ENCODE measurements at places on chromosomes 13 and 19.

- DNase-seq: no peak
Measured at GRCh38 chr13:101552786-101553185, 100.3 kb downstream of the ITGBL1 start.

DNA sequence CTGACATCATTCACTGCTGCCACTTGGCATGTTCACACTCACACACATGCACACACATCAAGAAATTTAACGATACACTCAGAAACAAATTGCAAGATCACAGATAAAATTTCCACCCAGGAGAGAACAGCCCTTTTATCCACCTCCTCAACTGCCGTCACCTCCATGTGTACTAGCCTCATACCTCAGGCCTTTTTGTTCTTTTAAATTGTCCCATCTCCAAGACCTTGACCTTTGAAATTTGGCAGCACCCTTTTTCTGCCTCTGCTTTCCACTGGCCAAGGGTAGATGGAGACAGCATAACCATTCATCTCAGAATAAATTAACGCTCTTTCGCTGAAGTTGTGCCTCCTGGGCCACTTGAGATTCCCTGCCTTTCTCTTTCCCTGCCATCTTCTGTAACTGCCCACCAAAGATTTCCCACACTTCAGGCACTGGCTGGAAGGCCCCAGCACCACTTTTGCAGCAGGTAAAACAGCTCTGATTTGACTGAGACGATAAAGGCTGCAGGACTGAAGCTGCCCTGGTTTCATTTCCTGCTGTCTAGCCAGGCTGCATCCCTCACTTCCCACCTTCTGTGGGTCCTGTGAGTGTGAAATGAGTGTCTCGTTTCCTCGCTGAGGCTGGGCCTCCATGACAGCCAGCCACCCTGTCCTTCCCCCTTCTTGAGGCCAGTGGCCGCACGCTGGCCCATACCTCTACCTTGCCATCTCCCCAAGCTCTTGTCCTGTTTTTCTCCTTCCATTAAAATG, 39.3 kb downstream of the MBNL2 start:
- DNase-seq: no peak

DNA sequence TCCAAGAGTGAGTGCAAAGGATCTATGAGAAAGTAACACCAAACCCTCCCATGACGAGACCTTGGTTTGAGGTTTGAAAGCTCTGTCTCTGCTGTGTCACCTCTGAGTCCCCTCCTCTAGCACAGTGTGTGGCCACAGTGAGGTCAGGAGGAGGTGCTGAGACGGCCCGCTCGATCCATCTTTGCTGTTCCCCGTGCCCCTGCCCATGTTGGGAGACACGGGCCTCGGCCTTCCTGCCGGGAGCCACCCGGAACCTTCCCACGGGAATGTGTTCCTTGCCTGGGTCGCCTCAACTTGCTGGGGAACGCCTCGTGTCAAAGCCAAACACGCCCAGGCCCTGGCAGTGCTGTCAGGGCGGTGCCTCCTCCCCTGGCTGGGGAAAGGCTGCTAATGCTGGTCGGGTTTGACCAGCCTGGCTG, 10.1 kb downstream of the NANOS3 start:
- DNase-seq: no peak

- peak; percentile 27 for DNase-seq
Measured at GRCh38 chr13:27168086-27168485, 3.5 kb downstream of the USP12 start.

DNA sequence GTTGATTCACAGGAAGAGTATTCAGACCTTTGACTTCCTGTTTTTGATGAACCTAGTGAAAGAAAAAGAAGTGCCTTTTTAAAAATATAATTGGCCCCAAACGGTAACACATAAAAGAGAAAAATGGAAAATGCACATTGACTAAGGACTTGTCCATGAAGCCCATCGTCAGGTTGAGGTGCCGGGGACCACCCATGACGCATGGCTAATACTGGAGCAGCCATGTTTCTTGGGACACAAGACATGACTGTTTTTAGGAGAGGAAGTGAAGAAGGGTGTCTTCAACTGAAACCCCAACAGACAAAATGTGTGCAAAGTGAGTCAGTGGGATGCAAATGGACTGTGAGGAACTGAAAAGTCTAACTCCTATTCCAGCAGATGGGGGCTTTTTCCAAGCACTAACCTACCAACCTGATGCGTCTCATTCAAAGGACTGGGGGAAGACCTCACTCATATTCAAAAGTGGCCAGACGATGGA, 459.4 kb downstream of the FOXO1 start:
- DNase-seq: no peak

- peak; percentile 73 for DNase-seq
Measured at GRCh38 chr19:54674021-54674617, 11.3 kb downstream of the LILRB4 start.

GRCh38 chr13:33537676-33538075, 252.1 kb upstream of the STARD13 start:
- no peak for DNase-seq

DNA sequence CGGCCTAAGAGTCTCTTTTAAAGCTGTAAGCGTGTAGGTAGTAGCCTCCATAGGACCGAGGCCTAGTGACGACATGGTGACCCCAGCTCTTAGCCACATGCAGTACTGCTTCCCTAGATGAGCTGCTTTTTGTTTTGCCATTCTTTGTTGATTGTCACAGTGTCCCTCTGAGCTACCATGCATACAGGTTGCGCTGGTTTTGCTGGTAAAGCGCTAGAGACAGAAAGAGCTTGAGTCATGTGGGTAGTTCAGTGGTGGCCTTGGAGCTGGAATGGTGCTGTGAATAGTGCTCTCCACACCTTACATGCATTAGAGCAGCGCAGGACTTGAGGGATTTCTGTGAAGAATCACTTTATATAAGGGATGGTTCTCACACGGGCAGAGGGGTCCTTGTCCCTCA, 5.1 kb downstream of the HNRNPM start:
- DNase-seq: no peak

GRCh38 chr13:86080340-86080995, 281.2 kb upstream of the SLITRK6 start:
- no peak for DNase-seq

DNA sequence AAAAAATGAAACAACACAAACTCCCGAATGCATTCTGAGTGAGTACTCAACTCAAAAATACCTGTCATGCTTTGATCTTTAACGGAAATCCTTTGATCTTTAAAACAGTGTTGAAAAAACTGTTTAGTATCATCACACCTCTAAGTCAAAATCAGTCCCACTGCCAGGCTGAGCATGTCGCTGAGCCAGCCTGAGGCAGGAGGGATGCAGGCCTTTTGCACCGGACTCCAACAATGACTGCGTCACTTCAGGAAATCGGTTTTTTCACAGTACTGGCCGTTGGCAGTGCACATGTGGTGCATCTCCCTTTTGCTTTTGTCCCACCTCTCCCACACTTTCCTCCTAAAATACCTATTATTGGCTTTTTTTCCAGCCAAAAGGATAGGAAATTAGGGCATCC, 78.2 kb downstream of the SHISA2 start:
- DNase-seq: no peak

DNA sequence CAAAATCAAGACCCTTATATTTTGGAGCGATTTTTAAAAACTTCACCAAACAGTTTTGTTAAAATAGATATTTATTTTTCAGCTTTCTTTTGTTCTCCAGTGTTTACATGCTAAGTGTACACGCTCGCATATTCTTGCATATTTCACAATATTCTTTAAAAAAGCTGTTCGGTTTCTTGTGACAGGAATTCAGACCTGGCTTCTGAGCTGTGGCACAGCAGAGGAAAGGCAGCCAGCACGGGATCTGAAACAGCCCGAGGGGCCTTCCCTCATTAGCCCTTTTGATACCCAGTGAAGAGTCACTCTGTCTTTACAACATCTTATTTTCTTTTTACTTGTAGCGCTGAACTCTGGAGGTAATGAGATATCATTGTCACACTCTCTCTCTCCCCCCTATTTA, 234.0 kb downstream of the B3GLCT start:
- no peak for DNase-seq

GRCh38 chr13:28716511-28716910, 2.3 kb downstream of the SLC46A3 start:
- no peak for DNase-seq

DNA sequence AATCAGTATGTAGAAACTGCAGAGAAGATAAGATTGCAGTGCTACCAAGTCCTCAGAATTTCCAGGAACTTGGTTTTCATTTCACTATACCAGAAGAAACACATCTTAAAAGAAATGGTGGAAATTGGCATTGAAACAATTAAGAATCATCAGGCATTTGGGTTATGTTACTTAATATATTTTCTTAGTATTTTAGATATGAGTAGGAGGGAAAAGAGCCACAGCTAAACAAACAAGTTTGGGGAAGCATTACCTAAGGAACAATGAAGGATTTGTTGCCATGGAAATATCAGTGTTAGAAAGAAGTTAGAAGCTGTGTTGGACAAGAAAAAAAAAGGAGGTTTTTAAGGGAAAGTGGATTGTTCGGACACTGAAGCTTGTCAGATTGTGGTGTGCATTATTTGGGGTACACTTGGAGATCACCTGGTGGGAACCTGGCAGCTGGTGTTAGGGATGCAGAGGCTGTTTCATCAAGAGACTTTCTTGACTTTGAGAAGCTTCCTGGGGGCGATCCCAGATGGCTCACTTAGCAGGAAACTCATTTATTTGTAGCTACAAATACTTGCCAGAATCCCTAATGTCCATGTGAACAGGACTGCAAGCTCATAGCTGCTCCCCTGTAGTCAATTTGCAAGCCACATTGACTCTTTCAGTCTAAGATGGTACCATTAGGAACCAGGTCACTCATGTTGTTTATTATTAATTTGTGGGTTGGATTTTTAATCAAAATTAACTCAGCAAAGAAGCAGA, 246.7 kb downstream of the RFC3 start:
- DNase-seq: no peak

DNA sequence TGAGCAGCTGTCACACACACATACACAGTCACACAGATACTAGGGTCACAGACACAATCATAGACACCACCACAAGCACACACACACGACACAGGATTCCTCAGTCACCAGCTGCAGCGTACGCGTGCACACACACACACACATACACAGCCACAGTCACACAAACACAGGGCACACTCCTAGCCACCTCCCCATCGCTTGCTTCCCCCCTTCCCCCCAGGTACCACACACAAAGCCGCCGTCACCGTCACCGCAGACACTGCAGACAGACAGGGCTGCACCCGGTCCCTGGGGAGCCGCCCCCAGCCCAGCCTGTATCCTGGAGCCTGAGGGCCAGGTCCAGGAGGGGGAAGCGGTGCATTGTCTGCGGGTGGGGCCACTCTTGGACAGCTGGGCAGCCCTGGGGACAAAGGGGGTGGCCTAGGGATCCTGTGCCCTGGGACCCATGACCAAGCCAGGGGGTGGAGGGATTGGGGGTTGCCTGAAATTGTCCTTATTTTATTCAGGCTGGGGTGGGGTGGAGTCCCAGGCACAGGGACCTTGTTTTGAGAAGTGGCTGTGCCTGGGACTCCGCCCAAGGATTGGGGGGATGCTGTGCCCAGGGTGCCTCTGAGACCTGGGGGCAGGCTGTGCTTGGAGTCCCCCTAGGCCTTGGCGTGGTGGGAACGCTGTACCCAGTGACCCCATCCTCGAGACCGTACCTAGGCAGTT, 957 bp downstream of the NUMBL start:
- peak; percentile 48 for DNase-seq

DNA sequence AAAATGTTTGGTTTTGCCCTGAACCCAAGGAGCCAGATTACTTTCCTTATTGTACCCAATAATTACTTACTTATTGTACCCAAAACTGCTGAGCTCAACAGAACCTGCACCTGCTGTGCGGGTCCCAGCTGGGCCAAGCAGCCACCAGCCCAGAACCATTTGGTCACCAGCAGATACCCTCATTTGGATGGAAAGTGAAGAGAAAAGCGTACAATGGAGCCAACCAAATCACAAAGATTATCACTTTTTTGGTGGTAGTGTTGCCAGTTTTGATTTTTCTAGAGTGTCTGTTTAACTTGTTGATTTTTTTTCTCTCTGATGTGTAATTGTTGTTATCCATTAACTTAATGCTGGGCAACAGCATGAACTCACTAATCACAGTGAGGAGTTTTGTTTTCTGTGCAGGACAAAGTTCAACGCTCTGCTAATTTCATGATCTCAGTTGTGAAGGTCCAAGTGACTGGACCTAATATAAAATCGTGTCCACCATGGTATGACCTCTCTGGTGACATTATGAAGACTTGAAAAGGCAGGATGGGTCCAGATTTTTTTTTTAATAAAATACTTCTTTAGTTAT, 23.8 kb downstream of the SPATA13 start:
- DNase-seq: no peak

DNA sequence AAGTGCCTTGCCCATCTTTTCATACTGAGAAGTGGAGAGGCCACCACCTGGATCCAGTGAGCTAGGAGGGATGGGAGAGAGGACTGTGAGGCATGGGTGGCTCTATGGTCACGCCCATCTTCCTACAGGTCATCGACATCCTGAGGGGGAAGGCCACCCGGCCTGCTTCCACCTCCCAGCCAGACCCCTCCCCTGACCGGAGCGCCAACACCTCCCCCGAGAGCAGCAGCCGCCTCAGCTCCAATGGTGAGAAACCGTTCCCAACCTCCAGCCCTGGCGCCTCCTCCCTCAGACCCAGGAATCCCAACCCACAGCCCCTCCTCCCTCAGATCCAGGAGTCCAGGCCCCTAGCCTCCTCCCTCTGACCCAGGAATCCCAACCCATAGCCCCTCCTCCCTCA, 10.1 kb downstream of the BCL3 start:
- no peak for DNase-seq

DNA sequence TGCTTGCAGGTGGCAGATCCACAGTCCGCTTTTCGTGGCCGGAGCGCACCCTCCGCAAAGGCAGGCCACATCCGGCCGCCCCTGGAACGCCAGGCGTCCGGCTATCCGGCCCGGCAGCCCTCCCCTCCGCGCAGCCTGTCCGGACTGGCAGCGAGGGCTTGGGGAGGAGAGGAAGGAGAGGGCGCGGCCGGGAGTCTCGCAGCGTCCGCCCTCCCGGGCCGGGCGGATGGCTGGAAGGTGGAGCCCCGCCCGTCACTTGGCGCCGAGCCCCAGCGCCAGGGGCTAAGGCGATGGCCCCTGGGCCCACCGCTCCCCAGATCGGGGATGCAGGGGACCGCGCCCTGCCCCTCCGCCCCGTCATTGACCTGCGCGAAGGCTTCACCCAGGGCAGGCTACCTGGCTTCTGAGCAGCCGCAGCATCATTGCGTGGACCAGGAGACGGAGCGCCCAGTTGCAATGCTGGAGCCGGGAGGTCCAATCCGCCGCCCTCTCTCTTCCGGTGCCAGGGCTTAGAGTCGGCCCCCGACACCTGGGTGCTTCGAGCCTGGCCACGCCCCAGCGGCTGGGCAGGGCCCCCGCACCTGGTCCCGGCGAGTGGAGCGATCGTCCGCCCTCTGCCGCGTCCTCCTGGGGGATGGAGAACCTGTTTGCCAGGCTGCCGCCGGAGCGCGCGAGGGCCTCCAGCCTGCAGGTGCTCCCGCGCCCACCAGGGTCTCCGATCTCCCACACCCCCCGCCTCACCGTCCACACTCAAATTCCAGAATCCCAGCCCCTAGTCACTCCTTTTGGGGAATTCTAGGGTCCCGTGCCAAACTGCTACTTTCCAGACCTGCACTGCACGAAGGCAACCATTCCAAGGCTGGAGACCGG, at the start of gene FUT1:
Gene FUT1 (minus strand): TSS at position 146 of the 870 bp plus-strand sequence. CDS start 1,360 bp downstream, outside the sequence.
- DNase-seq: peak; percentile 74

Data from erythroblast (primary cell).